Kidney epithelial cell (primary cell): ENCODE measurements at places on chromosomes 7 and 10.

DNA sequence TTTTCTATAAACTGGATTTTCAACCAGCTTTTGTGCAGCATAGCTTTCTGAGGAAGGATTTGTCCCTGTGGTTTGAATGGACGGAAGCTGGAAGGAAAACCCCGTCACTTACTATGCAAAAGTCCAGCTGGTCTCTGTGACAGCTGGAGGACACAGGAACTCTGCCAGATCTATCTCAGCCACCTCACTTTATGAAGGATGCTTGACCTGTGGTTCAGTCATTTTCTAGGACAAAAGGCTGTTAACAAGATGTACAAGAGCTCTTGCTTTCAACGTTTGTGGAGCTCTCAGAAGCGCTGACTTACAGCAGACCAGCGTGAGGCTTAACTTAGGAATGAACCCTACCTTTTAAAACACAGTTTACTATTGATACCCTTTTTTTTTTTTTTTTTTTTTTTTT lies 90.8 kb downstream of the CREM start:
- DNase-seq: no peak

DNA sequence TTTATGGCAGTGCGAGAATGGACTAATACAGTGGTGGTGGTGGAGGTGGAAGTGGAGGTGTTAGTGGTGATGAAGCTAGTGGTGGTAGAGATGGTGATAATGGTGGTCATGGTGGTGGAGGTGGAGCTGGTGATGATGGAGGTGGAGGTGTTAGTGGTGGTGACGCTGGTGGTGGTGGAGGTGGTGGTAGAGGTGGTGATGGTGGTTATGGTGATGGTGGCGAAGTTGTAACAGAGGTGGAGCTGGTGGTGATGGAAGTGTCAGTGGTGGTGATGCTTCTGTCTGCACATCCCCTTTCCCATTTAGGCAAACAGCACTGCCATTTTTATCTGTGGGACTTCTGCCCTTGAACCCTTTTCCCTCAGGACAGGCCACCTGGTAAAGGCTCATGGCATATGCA lies 7.4 kb upstream of the PTPRN2 start:
- no peak for DNase-seq

DNA sequence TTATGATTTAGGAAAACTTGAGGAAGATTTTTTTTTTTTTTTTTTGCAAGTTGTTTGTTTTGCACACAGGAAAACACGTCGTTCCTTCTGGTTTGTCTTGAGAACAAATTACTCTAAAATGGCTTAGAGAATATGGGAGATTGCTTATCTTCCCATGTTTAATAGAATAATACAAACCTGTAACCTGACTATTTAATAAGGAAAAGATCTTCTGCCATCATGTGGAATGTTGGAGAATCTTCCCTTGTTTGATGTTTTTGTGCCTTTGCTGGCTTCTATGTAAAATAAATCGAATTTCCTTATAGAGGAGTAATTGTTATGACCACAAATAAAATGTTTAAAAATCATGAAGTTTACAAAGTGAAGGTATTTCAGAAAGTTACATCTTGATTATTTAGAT lies 818.8 kb downstream of the GATA3 start:
- no peak for DNase-seq

GRCh38 chr10:80356563-80356988 lies at the start of the genes DYDC1 and DYDC2:
DYDC1 (minus strand) TSS chr10:80356755; CDS start chr10:80352601, 4,154 bp downstream.
DYDC2 (plus strand) TSS chr10:80356781; CDS start chr10:80362444, 5,663 bp downstream.
- peak; percentile 4 for DNase-seq

GRCh38 chr7:121160150-121161008 lies 168.4 kb upstream of the WNT16 start:
- no peak for DNase-seq

- no peak for DNase-seq
These were observed 169.3 kb upstream of the NPSR1 start for GRCh38 chr7:34488766-34489165.

- no peak for DNase-seq
These were observed 47.8 kb upstream of the WASL start for GRCh38 chr7:123796568-123796967.

- DNase-seq: no peak
These were observed at the start of gene NRAP for GRCh38 chr10:113663908-113664307. NRAP (minus strand) TSS chr10:113664041; CDS start chr10:113663882, 159 bp downstream.

DNA sequence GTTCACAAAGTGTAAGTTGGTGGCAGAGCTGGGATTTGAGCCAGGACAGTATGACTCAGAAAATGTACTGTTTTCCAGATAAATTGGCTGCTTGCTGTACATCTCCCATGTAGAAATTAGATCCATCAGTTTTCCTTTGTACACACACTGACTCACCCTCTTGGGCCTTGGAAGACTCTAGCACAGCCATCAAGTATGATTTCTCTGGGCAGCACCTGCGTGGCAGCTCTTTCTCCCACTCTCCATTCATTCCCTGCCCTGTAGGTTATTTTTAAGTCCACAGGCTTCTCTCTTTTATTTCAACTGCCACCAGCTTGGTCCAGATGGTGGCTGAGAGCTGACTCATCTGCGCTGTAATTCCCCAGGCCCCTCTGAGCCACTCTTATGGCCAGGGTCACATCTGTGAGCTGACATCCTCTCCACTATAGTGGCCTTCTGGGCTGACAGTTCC lies 28.3 kb upstream of the SDK1 start:
- peak; percentile 81 for DNase-seq
